ENCODE measurements at places on chromosomes 7 and 10.

DNA sequence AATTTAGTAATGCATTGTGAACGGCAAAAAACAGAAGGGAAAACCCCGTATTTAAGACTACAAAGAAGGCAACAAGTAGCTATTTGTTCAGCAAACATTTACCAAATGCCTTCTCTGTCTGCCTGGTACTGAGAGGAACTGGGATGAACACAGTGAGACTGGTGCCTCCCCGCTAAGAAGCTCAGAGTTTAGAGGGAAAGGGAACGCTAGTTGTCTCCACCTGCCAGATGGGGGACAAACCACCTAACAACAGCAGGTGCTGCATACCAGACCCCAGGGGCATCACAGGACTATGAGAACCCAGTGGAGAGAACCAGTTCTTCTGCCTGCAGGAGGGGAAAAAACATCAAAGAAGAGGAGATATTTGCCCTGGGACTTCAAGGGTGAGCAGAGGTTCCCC lies 147.1 kb downstream of the SLC25A13 start:
- no peak for DNase-seq

GRCh38 chr10:132613566-132614348 lies 76.2 kb downstream of the INPP5A start:
- no peak for DNase-seq

DNA sequence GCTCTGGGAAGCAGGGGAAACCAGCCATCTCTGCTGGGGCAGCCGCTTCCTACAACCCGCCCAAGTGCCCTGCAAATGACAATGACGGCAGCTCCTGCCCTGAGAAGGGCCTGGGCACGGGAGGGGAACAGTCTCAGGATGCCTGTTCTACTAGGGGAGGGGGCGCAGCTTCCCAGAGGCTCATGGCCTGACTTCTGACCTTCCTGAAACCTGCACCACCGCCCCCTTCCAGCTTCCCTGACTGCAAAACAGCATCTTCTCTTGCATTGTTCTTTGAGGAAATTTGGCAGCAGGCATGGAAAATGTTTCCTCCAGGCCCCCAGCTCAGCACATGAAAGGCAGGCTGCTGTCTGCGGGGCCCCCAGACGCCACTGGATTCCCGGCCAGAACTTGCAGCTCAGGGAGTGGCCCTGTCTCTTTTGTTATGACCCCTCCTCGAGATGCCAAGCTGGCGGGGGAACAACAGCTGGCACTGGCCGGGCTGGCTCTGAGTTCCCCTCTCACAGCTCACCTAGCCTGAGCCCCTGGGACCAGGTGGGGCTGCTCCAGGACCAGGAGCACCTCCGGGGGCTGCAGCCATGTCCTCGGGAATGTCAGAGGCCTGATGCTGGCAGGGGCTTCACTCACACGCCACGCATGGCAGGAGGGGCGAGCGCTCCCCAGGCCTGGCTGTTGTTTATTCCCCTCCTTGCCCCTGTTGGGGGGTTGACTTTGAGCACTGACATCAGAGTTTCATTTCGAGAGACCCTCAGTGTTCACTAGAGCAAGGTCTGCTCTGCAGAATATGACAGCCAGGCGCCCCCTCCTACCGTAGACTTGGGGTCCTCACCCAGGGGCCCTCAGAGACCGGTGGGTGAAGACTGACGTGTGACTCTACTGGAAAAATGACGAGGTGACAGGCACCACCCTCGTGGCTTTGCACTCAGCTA lies 62.7 kb downstream of the CALML3 start:
- peak; percentile 22 for DNase-seq

GRCh38 chr10:92574548-92575261 lies 812 bp upstream of the IDE start:
- no peak for DNase-seq

GRCh38 chr7:117875566-117875965 lies 2.3 kb upstream of the CTTNBP2 start:
- no peak for DNase-seq

DNA sequence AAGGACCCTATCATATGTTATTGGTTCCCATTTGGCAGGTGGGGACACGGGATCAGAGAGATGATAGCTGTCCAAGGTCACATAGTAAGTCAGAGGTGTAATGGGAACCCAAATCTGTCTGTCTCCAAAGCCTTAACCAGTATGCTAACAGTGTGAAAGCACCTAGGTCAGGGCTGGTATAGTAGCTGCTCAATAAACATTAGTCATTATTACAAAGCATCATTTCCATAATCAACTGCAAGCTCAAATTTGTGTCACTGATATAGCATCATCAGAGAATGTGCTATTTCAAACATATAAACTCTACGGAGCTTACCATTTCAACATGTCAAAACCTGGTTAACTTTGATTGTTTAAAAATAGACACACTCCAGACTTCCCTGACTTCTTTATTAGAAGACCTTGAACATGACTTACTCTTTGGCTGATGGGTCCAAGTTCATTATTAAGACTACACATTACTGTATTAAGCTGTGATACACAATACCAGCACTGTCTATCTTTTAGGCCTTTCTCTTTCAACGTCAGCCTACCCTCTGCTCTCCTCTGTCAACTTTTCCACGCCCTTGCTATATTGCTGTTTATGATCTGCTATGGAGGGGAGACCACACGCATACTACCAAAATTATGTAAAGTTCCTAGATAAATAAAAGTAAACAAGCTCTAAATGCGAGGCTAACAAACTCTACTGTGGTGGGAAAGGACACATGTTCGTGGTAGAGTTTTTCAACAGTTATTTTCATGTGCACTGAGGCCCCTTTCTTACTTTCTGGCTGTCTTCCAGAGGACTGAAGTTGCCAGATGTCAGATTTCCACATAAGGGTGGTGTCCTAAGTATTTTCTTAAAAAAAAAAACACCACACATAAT lies 33.6 kb downstream of the DNMBP start:
- no peak for DNase-seq

DNA sequence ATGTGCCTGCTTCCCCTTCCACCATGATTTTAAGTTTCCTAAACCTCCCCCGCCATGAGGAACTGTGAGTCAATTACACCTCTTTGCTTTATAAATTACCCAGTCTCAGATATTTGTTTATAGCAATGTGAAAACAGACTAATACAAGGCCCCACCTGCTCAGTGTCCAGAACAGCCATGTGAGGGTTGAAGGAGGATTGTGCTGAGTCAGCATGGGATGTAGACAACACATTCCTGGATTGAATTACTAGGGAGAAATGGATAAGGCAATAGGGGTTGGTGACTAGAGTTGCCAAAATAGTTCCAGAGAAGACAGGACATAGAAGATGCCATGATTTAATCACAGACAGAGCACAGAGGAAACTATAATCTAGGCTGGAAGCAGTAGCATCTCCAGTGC lies 270.3 kb downstream of the GFRA1 start:
- DNase-seq: no peak

DNA sequence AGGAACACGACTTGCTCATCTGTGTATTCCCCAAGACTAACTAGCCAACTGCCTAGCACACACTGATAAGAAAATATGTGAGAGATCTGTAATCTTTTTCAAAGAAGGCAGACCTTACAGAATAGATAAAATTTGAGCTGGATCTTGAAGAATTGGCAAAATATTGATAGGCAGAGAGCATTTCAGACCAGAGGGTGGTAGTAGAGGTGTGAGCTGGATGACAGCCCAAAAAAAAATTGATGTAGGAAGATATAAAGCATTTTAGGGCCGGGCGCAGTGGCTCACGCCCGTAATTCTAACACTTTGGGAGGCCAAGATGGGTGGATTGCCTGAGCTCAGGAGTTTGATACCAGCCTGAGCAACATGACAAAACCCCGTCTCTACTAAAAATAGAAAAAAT lies 1.2 kb upstream of the ZNF746 start:
- DNase-seq: no peak

GRCh38 chr10:58362027-58362789 lies 23.0 kb upstream of the TFAM start:
- DNase-seq: no peak

- peak; percentile 97 for DNase-seq
Measured at GRCh38 chr10:71860243-71861029, 9.4 kb upstream of the PSAP start.

GRCh38 chr7:139575338-139575680 lies 51.8 kb downstream of the CLEC2L start:
- no peak for DNase-seq

DNA sequence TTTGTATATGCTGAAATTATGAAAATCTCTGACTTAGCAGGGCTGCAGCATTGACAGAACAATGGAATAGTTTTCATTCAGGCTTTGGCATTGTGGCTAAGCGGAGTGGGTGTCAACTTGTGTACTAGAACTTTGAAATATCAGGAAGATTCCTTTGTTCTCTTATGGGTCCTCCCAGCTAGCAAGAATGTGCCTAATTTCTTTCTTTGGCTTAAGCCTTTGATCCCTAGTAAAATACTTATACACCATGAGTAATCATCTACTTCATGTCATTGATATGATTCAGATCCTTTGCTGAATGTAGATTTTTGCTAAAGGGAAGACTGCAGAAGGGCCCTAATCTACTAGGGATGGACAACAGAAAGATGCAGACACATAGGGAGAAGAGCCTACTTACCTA lies 6.2 kb downstream of the AVL9 start:
- DNase-seq: peak; percentile 43

DNA sequence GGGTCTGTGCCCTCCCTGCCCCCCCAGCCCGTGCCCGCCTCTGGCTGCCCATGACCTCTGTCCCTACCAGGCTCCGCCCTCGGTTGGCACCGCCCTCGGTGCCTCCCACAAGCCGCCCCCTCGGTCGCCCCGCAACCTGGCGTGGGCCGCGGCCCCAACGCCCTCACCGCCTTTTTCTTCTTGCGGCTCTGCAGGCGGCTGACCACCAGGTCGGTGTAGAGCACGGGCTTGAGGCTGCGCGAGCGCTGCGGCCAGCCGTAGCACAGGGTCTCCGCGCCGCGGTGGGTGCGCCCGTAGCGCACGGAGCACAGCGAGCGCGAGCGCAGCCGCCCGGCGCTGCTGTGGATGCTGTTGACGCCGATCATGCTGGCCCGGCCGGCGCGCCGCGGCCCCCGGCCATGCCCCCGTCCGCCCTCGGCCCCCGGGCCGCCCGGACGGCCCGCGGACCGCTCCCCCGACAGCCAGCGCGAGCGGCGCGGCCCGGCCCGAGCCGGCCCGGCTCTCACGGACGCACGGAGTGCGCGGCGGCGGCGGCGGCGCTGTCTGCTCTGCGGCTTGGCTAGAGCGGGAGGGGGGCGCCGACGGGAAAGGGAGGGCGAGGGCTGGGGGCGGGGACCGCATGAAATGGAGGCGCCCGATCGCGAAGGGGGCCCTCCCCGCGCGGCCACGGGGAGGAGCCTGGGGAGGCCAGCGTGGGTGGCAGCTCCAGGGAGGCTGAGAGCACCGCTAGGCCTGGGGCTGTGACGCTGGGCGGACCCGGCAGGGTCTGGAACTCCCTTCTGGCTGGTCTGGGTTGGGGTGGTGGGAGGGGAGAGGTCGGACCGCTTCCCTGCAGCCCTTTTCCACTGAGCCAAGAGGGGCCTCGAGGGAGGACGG lies 9.6 kb downstream of the PSD start:
- DNase-seq: no peak

GRCh38 chr10:127034034-127034633 lies 128.9 kb downstream of the DOCK1 start:
- no peak for DNase-seq

GRCh38 chr7:116561697-116562483 lies 37.1 kb downstream of the CAV1 start:
- no peak for DNase-seq

- no peak for DNase-seq
Measured at GRCh38 chr7:2808891-2809665, 35.0 kb downstream of the GNA12 start.

DNA sequence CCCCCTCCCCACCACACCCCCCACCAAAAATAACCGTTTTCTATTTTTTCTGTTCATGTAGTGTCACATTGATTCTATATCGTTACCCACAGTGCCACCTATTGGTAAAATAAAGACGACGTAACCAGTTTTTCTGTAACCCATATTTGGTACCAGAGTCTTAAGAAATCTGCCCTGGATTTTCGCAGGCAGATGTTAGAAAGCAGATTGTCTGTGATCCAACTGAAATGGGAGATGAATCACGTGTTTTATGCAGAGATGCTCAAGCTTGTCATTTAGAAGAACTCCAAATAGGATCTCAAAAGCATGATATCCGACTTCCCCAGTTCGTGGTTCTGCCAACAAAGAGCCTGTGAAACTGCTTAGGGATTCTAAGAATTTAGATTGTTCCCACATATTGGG lies 261.1 kb upstream of the CSTF2T start:
- peak; percentile 1 for DNase-seq

GRCh38 chr7:94054130-94054529 lies 50.0 kb upstream of the BET1 start:
- no peak for DNase-seq

DNA sequence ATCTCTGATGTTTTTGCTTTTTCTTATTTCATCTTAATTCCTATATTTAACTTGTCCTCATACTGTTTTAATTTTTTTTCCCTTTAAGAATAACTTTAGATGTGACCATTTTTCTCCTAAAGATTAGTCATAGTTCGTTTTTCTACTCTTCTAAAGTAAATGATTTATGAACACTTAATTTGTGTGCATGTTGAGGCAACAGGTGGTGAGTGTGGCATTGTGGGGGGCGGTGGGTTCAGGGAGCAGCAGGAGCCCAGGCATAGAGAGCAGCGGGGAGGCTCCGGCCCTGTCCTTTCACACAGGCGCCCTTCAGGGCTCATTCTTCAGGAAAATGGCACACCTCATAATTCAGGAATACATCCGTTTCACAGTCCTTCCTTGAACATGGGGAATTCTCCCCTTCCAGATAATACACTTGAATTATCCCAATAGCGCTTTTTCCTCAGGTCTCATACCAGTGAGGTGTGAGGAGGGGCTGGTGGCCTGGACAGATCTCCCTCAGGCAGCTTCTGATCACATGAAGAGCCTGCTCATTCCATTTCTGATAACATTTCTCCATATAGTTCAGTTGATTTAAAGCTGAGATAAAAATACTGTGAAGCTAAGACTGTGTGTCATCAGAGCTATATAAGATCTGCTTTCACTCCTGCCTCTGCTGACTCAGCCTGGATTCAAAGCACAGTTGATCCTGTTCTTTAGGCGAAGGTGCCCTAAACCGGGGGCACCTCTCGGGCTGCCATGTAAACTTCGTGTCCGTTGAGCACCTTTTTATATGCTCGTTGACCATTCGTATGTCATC lies 40.2 kb downstream of the CUL1 start:
- DNase-seq: no peak

DNA sequence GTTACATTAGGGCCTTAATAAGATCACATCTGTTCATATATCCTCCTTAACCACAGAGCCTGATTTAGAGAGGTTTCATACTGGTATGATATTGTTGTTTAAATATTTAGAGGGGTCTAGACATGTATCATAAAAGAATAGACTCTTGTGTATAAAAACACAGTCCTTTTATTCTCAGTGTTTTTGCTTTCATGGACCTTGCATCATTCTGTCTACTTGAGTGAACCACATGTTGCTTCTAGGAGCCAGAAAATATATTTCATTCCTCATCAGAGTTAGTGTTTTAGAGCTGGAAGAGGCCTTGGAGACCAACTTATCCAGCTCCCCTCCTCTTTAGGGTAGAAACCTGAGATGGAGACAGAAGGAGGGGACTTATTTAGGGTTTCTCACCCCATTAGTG lies 312.8 kb downstream of the LRMDA start:
- no peak for DNase-seq

DNA sequence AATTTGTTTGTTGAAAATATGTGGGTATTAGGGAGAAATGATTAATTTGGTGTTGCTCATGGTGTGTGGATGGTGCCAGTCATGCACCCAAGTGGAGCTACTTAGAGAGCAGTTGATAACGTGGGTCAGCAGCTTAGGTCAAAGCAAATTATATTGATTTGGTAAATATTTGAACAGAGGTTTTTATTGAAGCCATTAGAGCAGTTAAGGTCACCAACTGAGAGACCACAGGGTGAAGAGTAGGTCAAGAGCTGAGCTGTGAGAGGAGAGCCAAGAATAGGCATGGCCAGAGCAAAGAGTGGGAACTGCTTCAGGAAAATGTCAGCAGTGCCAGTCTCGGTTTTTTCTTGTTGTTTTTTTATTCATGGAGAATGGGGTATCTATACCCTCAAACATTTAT lies 97.9 kb downstream of the TMEM168 start:
- DNase-seq: no peak

Data from pulmonary artery endothelial cell (primary cell).